ENCODE measurements at places on chromosomes 3 and 15. TPM values are rescaled to one million over a fixed set of nuclear protein-coding genes. Genes with fewer than 3 reads are reported as not detected.

- no peak overlapping the region for H3K27ac ChIP-seq
- H3K27me3 ChIP-seq, result peaks cover 9% of the 10 kb centered on the region
- no peak for DNase-seq
- H3K36me3 ChIP-seq, result no peaks in the 10 kb centered on the region
- no peaks in the 10 kb centered on the region for H3K4me1 ChIP-seq
These were observed 1.3 kb downstream of the PPM1M start for GRCh38 chr3:52246728-52247408.

DNA sequence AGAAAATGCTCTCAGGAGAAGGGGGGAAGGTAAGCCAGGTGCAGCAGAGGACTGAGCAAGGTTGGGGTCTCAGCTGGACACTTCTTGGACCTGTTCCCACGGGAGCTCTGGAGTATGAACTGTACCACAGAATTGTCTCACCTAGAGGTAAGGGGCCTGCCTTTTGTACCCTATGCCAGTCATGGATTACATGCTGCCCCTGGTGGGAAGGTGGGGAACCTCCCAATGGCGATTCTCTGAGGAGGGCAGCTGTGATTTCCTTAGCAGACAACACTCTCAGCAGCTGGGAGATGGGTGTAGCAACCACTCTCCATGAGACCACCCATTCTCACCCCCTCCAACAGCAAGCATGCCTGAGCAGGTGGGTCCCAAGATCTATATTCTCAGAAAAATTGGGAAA is 329.4 kb upstream of the CTNNB1 start:
- no peak for DNase-seq
- no peaks in the 10 kb centered on the region for H3K36me3 ChIP-seq
- H3K27me3 ChIP-seq, result peaks cover 5% of the 10 kb centered on the region
- no peak overlapping the region for H3K4me3 ChIP-seq
- H3K27ac ChIP-seq, result no peak overlapping the region

DNA sequence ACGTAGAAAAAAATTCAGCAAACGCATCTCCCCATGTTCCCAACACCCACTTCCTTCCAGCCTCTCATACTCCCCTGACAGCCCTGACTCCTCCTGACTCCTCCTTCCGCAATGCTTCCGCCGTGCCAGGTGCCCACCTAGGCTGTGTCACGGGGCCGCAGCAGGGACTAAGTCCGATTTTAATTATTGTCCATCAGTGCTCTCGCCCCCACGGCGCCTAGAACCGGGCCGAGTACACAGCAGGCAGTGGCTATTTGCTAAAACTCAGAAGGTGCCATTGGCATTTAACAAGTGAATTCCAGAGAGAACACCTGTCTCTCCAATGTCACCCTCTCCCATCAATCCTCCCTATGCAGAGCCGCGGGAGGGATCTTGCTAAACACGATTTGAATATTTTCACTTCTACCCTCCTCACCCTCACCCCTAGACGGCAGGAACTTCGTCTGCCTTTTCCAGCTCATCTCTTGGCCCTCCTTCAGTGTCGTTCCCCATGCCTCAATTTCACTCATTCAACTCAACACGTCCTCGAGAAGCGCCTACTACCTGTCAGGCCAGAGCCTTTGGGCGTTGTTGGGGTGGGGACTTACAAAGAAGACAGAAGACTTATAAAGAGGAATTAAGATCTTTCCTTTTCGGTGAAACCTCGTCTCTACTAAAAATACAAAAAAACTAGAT is 11.5 kb upstream of the SHF start:
- H3K4me1 ChIP-seq, result peaks cover 9% of the 10 kb centered on the region
- H3K4me3 ChIP-seq, result no peak overlapping the region
- DNase-seq, result no peak

GRCh38 chr3:23798876-23799275 is 6.9 kb upstream of the UBE2E1 start:
- H3K36me3 ChIP-seq, result no peaks in the 10 kb centered on the region
- H3K27ac ChIP-seq, result no peak overlapping the region
- no peaks in the 10 kb centered on the region for H3K27me3 ChIP-seq
- DNase-seq, result no peak
- H3K4me1 ChIP-seq, result no peaks in the 10 kb centered on the region
- no peak overlapping the region for H3K4me3 ChIP-seq

GRCh38 chr3:24237971-24238706 is 256.5 kb downstream of the THRB start:
- H3K27ac ChIP-seq, result no peak overlapping the region
- peak; percentile 20 for DNase-seq
- no peaks in the 10 kb centered on the region for H3K27me3 ChIP-seq
- no peaks in the 10 kb centered on the region for H3K36me3 ChIP-seq
- no peak overlapping the region for H3K4me3 ChIP-seq

GRCh38 chr3:156978481-156978961 is 152.4 kb downstream of the LEKR1 start:
- no peak for DNase-seq
- no peak overlapping the region for H3K4me3 ChIP-seq
- no peaks in the 10 kb centered on the region for H3K27me3 ChIP-seq
- no peaks in the 10 kb centered on the region for H3K36me3 ChIP-seq

- H3K27ac ChIP-seq, result no peak overlapping the region
- peaks cover 8% of the 10 kb centered on the region for H3K36me3 ChIP-seq
- no peak for DNase-seq
- H3K4me3 ChIP-seq, result no peak overlapping the region
These were observed 253.7 kb downstream of the PLCL2 start for GRCh38 chr3:17138246-17139039.

DNA sequence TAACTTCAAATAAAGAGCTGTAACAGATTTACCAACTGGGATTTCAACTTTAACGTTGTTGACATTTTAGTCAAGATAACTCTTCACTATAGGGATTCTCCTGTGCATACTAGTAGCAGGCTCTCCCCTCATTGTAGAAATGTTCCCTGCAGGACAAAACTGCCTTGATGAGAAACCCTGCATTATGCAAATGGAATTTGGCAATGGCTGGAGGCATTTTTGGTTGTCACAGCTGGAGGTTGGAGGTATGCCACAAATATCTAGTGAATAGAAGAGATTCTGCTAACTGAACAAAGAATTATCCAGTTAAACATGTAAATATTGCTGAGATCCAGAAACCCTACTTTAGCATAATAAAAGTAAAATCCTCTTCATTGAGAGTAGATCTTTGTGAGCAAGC is 928.8 kb upstream of the ALCAM start:
- H3K27ac ChIP-seq, result no peak overlapping the region
- H3K36me3 ChIP-seq, result no peaks in the 10 kb centered on the region
- no peaks in the 10 kb centered on the region for H3K27me3 ChIP-seq
- no peak for DNase-seq
- H3K4me3 ChIP-seq, result no peak overlapping the region

- DNase-seq, result no peak
- no peaks in the 10 kb centered on the region for H3K4me1 ChIP-seq
- H3K36me3 ChIP-seq, result no peaks in the 10 kb centered on the region
- peaks cover 2% of the 10 kb centered on the region for H3K27me3 ChIP-seq
These were observed 317.5 kb upstream of the TRIM42 start for GRCh38 chr3:140360332-140360731.

- no peaks in the 10 kb centered on the region for H3K4me1 ChIP-seq
- no peaks in the 10 kb centered on the region for H3K36me3 ChIP-seq
- H3K4me3 ChIP-seq, result no peak overlapping the region
- no peak overlapping the region for H3K27ac ChIP-seq
These were observed 10.4 kb downstream of the SLITRK3 start for GRCh38 chr3:165185707-165186327.

GRCh38 chr3:83393276-83393675 is 1565.5 kb upstream of the CADM2 start:
- no peak overlapping the region for H3K27ac ChIP-seq
- H3K4me3 ChIP-seq, result no peak overlapping the region
- H3K36me3 ChIP-seq, result no peaks in the 10 kb centered on the region
- DNase-seq, result no peak

DNA sequence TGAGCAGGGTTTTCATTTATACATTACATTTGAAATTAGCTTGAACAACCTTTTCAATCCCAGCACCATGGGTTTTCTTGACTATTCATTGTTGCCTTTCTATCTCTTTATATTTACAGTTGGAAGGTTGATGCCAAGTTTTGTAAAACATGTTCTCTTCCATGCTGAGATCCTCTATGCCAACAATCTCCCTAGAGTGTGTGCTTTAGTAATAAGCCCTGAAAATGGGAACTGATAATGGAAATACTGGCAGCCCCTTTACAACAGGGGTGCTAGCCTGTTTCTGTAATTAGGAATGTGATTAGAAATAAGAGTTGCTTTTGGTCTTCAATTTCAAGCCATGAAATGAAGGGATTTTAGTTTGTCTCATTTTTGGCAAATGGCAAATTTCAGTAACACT is 239.9 kb upstream of the NAALADL2 start:
- H3K27ac ChIP-seq, result no peak overlapping the region
- no peak for DNase-seq
- no peaks in the 10 kb centered on the region for H3K36me3 ChIP-seq
- no peaks in the 10 kb centered on the region for H3K4me1 ChIP-seq

GRCh38 chr3:170270282-170270881 is 48.2 kb downstream of the PRKCI start:
- no peak overlapping the region for H3K4me3 ChIP-seq
- H3K27me3 ChIP-seq, result no peaks in the 10 kb centered on the region
- no peaks in the 10 kb centered on the region for H3K4me1 ChIP-seq
- no peak for DNase-seq

ROBO1 gene
- 505 TPM for total RNA-seq

LIPC gene
- not detected for total RNA-seq

PLS1 gene
- total RNA-seq, result 1.3 TPM

ACSBG1 gene
- total RNA-seq, result not detected

SLC24A1 gene
- 4.7 TPM for total RNA-seq
